ENCODE measurements at places on chromosomes 12 and 14. TPM values are rescaled to one million over a fixed set of nuclear protein-coding genes. Genes with fewer than 3 reads are reported as not detected.

The NFE2 gene
- not detected for total RNA-seq

The LRRK2 gene
- 0.31 TPM for total RNA-seq

The ANAPC7 gene
- 67.1 TPM for total RNA-seq

DNA sequence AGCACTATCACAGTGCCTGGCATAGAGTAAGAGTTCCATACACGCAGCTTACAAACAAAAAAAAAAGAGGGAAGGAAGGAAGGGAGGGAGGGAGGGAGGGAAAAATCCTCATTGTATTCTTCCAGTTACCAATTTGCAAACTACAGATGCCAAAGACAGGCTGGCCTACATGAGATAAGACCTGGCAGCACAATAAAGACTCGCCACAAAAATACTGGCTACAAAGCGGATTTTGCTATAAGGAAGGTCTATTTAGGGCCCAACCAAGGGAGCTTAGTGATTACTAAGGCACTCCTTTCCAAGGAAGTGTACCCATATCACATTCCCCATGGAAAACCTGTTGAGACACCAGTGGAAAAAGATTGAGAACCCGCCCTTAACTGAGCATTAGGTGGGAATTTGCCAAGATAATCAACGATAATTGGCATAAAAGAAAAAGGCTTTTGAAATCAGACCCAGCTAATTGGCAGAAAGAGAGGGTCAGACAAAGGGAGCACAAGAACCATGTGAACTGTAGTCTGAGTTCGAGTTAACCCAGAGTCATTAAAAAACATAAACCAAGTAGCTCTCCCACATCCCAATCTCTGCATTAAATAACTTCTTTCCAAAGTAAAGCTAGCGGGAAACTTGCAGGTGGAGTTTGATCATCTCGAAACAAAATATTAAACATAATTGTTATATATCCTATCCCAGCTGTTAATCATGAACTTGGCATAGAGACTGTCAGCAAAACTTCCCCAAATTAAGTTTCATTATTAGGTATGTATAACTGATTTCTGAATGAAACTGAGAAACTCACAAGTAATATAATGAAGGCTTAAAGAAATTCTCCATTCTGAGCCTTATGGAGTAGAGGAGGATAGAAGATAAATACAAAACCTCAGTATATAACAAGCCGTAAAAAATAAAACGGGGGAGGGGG lies 50.1 kb downstream of the PHLDA1 start:
- no peak for DNase-seq

DNA sequence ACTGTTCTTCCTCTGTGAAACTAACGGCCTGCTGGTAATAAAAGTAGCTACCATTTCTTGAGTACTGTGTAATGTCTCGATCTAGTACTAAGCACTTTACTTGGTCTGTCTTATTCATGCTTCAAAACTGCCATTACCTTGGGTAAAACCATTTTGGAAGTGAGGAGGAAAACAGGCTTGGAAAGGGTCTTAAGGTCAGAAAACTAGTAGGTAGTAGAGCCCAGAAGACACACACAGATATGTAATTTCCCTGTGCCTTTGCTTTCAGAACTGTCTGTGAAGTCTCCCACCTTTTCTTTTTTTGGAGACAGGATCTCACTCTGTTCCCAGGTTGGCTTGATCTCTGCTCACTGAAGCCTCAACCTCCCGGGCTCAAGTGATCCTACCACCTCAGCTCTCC lies 3.4 kb upstream of the DDX55 start:
- no peak for DNase-seq

DNA sequence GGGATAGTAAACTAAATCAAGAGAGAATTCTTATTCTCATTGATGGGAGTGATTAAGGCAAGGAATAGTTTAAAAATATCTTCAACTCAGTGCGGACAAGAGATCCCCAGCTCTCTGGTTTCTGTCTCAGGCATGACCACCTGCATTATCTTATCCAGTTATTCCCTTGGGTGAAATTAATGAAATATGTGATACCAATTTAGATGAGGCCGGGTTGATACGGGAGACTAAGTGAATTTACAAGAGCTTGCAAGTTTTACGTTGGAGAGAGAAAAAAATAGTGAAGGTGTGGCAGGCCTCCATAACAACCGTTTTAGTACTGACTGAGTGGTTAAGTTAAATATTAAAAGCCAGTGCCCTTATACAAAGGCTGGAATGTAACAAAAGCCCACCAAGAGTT lies 61.1 kb upstream of the PLBD1 start:
- DNase-seq = no peak

GRCh38 chr12:74732164-74732784 lies 194.6 kb downstream of the ATXN7L3B start:
- no peak for DNase-seq

DNA sequence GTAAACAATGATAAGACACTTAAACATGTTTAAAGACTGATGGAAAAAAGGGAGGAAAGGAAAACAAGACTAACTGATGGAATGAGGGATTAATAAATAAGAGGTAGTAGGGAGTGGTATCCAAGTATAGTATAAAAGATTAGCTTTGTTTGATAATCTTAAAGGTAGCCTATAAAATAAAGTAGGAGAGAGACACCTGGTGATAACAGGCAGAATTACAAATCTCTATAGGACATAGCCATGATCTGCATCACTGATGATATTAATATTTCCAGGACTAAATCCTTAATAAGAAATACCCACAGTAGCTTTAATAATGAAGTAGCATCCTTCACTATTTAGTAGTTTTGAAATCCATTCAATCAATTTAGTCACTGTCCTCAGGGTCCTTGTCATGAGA lies 30.4 kb downstream of the DLGAP5 start:
- DNase-seq = no peak
